SJCRH30 (cell line): ENCODE measurements at places on chromosomes 11 and 22. TPM values are rescaled to one million over a fixed set of nuclear protein-coding genes. Genes with fewer than 3 reads are reported as not detected.

The NECTIN1 gene
- 61.1 and 61.7 TPM in 2 replicates for total RNA-seq

The APOC3 gene
- not detected in 2 replicates for total RNA-seq

The MUC5AC gene
- not detected in 2 replicates for total RNA-seq

The EMID1 gene
- 2.2 and 2.3 TPM in 2 replicates for total RNA-seq

The DDX10 gene
- total RNA-seq: 39.1 and 43.4 TPM in 2 replicates

The CASP5 gene
- total RNA-seq: not detected in 2 replicates

The DAGLA gene
- total RNA-seq: 2.1 and 2.5 TPM in 2 replicates

The APOL1 gene
- 0.12 and 0.30 TPM in 2 replicates for total RNA-seq

The OR51B2 gene
- not detected in 2 replicates for total RNA-seq

The OR2AG1 gene
- not detected in 2 replicates for total RNA-seq

The DGCR6L gene
- total RNA-seq: 25.8 and 31.1 TPM in 2 replicates

The UPK3A gene
- not detected in 2 replicates for total RNA-seq

The THY1 gene
- 2.5 and 3.8 TPM in 2 replicates for total RNA-seq

The OR52A1 gene
- not detected in 2 replicates for total RNA-seq

The MPZL2 gene
- not detected in 2 replicates for total RNA-seq

The C22orf31 gene
- total RNA-seq: not detected in 2 replicates

The RAG2 gene
- total RNA-seq: 0.08 and 0.10 TPM in 2 replicates

The GRAMD1B gene
- 18.0 and 22.9 TPM in 2 replicates for total RNA-seq

The PLEKHA7 gene
- total RNA-seq: 0.03 TPM in 1 of 2 replicates, not detected in the other

The OR52H1 gene
- not detected in 2 replicates for total RNA-seq

The NPTXR gene
- total RNA-seq: 0.08 and 0.10 TPM in 2 replicates

The SLC15A3 gene
- total RNA-seq: 1.0 and 1.6 TPM in 2 replicates

The PRDX5 gene
- total RNA-seq: 105 and 130 TPM in 2 replicates

The EIF3F gene
- 358 and 370 TPM in 2 replicates for total RNA-seq
